HT1080 (cell line): ENCODE measurements at places on chromosomes 12 and 14.

- no peak for DNase-seq
These were observed 629.0 kb downstream of the MED13L start for GRCh38 chr12:115648463-115648862.

GRCh38 chr12:5589054-5589453 is 157.1 kb downstream of the NTF3 start:
- no peak for DNase-seq

DNA sequence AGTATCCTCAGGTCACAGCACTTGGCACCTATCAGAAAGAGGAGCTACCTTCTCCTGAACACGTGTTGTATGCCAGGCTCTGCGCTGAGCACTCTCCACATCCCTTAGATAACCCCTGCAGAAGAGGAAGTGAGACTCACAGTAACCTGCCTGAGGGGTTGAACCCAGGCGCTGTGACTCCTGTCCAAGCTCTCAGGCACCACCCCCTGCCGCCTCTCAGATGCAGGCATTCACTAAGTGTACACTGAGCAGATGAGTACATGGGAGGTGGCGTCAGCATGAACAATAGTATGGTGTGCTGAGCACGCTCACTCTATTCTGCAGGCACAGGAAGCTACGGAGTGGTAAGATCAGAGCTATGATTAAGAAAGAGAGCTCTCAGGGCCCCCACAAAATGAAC is 21.0 kb upstream of the RIC8B start:
- peak; percentile 18 for DNase-seq

DNA sequence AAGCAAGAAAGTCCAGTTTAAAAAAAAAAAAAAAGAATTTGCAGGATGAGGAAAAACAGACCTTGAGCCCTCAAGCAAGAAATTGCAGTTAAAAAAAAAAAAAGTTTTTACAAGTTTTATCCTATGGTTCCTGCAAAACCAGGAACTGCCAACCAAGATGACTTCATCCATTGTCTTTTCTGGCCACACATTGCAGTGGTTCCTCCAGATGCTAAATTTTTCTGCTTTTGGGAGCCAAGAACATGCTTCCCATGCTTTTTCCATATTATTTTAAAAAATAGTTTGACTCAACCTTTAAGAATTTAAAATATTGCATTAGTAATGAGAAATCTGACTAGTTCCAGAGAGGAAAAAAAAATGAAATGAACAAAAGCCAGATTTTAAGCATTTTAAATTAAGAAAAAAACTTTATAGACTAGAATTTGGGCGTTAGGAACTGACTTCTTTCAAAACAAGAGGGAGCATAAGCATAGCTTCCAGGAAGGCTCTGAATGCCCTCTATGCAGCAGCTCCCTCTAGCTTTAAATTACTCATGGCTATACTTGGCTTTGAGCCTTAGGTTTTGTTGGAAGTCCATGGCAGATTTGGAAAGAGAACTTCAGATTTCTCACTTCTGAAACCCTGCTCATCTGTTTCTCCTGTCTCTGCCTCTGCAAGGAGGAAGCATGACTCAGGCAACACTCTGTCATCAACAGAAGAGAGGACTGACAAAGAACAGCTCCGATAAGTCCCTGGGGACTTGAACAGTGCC is 124.5 kb downstream of the GPR65 start:
- DNase-seq = peak; percentile 54

DNA sequence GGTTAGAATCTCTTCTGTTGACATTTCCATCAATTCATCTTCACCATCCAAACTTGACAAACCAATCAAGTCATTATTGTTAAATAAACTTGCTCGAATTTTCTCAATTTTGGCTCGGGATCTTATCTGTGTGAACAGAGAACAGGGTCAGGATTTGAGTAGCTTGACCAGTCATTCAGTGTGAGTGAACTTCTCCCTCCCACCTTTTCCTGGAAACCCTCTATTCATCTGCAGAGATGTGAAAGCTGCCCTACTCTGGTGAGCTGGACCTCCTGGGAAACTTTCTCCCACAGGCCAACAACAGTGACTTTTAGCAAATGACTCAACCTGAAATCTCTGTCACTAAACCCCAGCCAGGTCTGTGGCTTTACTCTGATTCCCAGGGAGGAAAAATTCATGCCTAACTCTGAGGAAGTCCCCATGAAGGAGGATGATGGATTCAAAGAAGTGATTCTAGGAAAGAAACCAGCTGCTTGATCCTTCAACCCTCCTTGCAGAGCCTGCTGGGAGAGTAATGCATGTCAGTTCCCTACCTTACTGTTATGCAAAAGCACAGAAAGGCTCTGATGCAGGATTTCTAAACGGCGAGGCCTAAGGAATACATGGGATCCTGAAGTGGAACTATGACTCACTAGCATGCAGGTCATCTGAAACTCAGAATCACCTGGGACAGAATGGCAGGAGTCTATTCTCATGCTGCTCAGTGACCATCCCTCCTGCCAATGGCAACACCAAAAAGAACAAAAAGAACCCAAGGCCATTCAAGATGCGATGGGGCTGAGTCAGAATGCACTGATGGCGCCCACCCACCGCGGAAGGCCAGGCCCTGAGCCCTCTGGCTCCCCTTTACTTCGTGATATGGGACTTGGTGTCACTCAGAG is 58.0 kb downstream of the TRAFD1 start:
- peak; percentile 55 for DNase-seq

- DNase-seq = peak; percentile 55
These were observed 143.4 kb upstream of the C14orf180 start for GRCh38 chr14:104436047-104436591.

GRCh38 chr12:32158525-32158924 is 51.9 kb downstream of the BICD1 start:
- no peak for DNase-seq

DNA sequence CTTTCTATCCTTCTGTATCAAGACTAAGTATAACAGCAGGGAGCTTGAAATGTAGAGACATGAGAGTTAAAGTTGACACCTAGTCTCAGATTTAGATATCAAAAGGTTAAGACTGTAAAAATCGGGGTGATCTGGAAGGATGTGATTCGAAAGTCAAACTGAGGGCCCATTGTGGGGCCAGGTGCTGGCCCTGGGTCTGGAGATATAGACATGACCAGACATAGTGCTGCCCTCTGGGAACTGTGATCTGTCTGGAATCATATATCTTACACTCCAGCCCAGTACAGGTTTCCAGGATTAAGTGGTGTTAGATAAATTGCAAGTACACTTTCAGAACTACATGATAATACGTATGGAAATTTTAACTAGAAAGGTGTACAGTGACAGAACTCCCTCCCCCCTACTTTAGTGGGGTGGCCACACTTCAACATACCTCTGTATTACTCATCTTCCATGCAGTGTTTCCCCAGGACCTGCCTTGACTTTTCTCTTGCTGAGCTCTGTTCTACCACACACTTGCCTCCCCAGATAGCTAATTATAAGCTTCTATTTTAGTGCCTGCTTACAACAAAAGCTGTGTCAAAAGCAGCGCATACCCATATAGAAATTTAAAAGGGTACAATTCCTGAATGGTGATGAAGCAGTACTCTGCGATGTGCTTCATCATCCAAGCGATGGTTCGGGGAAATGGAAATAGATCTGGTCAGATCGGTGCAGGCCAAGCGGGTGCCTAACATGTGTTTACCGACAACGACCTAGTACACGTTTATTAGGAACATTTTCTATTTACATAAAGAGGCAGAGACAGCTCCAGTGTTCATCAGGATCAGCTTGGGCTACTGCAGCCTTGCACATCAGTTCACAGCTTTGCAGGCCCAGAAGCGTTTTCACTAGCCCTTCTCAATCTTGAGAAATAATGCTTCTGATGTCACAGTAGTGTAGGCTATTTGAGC is 68.7 kb downstream of the ARF6 start:
- no peak for DNase-seq
